ENCODE measurements at places on chromosomes 7 and 10.

DNA sequence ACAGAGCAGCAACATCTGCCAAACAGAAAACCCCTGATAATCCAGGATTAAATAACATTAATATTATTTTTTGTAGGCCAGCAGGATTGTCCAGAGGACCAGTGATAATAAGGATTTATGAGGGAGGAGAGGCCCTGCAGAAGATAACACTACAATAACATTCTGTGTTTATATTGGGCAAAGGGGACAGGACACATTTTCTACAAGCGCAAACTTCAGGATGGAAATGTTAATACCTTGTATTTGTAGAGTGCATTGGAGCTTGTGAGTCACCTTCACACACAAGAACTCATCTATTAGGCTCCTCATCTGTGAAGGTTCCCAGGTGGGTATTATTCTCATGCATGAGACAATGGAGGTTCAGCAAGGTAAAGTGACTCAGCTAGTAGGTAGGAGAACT lies 51.0 kb downstream of the BAMBI start:
- no peak for DNase-seq

- no peak for DNase-seq
Observed at GRCh38 chr10:91771907-91772306, 26.3 kb upstream of the TNKS2 start.

DNA sequence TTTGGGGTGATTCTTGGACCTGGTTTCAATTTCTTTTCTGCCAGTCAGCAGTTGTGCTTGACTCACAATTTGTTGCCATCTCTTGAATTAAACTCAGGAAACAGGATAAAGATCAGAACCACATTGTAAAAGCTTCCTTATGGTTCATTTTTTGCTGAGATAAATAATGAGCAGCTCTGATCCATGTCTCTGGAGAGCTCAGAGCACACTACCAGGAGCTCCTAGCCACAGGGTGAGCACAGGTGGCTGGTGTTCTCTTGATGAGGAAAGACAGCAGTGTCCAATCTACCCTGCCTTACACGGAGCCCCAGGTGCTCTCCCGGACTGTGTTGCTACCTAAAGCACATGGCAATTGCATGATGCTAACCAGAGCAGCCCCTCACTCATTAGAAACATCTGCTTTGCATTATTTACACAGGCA lies 17.2 kb upstream of the FAM170B start:
- DNase-seq, result no peak

DNA sequence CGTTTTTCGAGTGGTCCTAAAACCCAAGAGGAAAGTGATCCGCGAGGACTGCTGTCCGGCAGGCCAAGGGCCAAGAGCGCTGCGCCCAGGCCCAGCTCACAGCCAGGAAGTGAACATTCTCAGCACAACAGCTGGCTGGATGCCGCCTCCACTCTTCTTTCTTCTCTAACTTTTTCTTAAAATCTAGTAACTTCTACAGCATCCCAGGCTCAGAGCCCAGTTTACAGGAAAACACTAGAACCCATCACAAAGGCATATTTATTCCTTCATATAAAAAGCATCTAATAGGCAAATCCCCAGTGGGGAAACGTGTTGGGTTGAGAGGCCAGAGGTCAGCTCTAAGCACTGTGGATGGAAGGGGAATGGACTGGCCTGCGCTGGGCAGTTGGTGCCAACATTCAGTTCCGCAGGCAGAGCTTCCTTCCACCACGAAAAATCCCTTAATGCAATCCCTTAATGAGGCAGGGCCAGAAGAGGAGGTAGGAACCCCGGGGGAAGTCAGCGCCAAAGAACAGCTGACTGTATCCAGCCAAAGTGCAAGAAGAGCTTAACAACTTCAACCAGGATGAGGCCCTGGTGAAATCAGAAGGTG lies 74.8 kb downstream of the ZRANB1 start:
- no peak for DNase-seq

GRCh38 chr7:151744656-151745638 lies 132.0 kb downstream of the PRKAG2 start:
- no peak for DNase-seq

DNA sequence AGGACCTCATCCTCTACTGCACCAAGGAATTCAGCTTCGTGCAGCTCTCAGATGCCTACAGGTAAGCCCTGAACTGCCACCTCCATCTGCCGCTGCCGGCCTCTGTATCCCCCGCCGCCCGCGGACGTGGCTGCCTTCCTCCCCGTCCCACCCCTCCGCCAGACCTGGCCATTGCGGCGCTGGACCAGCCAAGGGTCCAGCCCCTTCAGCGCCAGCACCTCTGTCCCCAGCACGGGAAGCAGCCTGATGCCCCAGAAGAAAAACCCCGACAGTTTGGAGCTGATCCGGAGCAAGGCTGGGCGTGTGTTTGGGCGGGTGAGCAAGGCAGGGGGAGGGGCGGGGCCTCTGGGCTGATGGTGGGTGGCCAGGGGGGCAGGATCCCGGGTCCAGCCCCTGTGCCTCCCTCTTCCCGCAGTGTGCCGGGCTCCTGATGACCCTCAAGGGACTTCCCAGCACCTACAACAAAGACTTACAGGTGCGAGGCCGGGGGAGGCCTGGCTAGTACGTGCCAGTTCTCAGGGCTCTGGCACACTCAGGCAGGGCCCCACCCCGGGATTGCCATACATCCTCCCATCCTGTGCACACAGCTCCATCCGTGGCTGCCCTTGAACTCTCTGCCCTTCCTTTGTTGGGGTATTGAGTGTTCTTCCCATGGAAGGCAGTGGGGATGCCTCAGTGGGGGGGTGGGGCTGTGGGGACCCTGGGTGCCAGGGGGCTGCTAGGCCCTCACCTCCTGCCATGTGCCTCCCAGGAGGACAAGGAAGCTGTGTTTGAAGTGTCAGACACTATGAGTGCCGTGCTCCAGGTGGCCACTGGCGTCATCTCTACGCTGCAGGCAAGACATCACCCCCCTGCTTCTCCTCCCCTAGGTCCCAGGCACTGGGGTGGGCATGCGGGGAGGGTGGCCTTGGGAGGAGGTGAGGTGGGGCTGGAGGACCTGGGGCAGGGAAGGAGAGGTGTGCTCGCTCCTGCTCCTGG lies 13.5 kb downstream of the ASL start:
- no peak for DNase-seq

GRCh38 chr7:7136466-7137381 lies 45.6 kb upstream of the C1GALT1 start:
- no peak for DNase-seq

DNA sequence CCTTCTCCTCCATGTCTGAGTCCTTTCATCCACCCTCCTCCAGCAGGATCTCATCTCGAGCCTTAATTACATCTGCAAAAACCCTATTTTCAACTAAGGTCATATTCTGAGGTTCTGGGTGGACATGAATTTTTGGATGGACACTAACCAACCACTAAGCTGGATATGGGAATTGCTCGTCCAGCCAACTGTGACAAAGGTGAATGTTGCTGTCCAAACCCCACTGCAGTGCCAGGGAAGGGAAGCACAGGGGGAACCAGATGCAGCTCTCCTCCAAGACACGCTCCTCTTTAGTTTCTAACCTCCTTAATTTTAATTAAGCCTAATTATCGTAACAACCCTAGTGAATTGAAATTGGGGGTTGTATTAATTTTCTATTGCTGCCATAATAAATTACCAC lies 65.1 kb upstream of the EBF3 start:
- no peak for DNase-seq

GRCh38 chr7:148722340-148723165 lies 23.9 kb downstream of the CUL1 start:
- DNase-seq, result no peak

DNA sequence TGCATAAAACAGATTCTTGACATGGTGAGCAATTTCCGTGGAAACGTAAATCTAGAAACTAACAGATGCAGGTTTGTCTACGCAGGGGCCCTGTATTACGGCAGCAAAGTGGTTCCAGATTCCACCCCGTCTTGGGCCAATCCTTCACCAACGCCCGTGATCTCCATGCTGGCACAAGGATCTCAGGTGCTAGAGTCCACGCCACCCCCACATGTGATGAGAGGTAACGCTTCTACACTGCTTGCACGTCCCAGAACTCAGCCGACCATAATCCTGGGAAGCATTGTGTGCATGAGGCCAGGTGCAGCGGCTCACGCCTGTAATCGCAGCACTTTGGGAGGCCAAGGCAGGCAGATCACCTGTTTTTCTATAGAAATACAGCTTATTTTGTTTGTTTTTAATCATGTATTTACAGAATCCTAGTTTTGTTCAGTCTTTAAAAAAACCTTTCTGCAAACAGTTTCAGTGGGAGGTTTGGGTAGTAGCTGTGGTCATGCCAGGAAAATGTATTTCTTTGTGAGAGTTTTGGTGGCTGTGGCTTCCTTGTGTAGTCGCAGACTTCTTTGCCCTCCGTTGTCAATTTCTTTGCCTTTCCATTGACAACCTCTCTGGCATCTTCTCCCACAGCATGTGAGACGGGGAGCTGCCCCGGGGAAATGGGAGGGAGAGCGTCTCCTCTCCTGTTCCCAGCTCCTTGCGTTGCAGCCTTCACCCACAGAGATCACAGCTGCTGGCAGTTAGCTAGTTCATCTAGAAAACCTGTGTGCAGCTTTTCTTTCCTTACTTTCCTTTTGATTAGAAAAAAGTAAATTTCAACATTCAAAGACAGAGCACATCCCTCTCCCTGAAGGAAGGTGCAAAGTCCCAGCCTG lies 35.7 kb downstream of the ITIH2 start:
- DNase-seq, result no peak

GRCh38 chr7:47148536-47149207 lies 433.2 kb downstream of the TNS3 start:
- no peak for DNase-seq

- DNase-seq, result no peak
Observed at GRCh38 chr10:660970-661596, 28.4 kb downstream of the DIP2C start.

DNA sequence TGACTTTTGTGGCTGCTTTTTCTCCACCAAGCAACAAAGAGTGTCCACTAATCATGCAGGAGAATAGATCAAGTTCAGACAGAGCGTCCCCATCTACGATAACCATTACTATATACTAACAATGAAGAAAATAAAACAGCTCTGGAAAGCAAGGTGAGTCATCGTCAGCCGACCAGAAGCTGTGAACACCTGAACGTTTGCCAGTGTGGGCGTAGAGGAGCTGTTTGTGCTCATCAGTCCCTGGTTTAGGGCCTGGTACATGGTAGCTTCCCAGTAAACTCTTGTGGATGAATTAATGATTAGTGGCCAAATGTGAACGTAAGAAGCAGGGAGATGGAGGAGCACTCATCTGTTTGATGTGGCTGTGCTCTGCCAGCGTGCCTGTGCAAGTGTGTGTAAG lies 180.7 kb downstream of the EVX1 start:
- no peak for DNase-seq

GRCh38 chr10:51394039-51394438 lies 305.4 kb downstream of the CSTF2T start:
- DNase-seq, result no peak

- DNase-seq, result no peak
Observed at GRCh38 chr10:96587264-96588059, 650 bp upstream of the TM9SF3 start.

GRCh38 chr10:52488606-52489485 lies 174.8 kb downstream of the DKK1 start:
- no peak for DNase-seq

DNA sequence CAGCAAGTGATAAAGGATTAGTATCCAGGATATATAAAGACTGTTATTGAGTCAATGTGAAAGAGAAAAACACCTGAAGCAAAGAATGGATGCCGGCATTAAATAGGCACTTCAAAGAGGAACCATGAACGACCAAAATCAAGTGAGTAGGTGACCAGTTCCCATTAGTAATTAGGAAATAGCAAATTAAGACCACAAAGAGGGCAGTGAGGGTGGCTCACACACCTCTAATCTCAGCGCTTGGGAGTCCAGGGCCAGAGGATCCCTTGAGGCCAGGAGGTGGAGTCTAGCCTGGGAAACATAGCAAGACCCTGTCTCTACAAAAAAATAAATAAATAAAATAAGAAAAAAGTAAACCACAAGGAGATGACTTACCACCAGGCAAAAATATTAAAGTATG lies 1.5 kb upstream of the ANTXRL start:
- no peak for DNase-seq

GRCh38 chr7:123275036-123275753 lies 75.4 kb upstream of the SLC13A1 start:
- DNase-seq, result no peak

- peak; percentile 67 for DNase-seq
Observed at GRCh38 chr10:34758447-34758996, 56.6 kb downstream of the PARD3 start.

GRCh38 chr7:91330191-91330808 lies 66.1 kb downstream of the FZD1 start:
- no peak for DNase-seq

DNA sequence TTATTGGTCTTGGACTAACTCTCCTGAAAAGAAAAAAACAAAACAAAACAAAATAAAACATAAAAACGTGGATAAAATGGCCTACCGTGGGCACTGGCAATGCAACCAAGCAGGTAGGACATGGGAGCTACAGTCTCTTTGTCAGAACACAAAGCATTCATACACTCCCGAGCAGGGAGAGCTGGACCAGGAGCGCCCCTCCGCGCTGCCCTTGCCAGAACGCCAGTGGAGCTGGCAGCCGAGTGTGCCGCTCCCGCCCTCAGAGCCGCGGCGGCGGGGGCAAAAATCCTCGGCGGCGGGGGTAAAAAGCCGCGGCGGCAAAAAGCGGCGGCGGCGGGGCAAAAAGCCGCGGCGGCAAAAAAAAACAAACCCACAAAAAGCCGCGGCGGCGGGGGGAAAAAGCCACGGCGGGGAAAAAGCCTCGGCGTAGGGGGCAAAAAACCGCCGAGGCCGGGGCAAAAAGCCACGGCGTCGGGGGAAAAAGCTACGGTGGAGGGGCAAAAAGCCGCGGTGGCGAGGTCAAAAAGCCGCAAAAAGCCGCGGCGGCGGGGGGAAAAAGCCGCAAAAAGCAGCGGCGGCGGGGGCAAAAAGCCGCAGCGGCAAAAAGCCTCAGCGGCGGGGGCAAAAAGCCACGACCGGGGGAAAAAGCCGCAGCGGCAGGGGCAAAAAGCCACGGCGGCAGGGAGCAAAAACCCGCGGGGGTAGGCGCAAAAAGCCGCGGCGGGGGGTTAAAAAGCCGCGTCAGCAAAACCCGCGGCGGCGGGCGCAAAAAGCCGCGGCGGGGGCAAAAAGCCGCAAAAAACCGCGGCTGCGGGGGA lies 418.1 kb downstream of the ZNF716 start:
- DNase-seq, result no peak

GRCh38 chr10:114306116-114306973 lies 67.3 kb downstream of the VWA2 start:
- no peak for DNase-seq

- no peak for DNase-seq
Observed at GRCh38 chr10:69230128-69230527, 10.0 kb downstream of the HKDC1 start.

DNA sequence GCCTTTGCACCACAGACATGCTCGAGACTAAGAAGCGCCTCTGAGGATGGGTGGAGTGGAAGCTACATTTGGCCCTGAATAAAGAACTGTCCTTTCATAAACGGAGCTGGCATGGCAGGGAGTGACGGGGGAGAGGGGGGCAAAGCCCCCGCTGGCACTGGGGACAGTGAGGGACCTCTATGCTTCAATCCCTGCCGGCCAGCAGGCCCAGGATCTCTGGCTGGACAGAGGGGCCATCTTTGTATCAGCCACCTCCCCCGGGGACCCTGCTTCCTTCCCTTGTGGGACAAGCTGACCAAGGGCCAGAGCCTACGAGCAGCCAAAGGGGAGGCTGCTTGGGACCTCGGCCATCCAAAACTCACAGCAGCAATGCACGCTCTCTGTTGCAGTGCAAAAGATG lies 28.2 kb upstream of the ECHDC3 start:
- DNase-seq, result no peak
